ENCODE measurements at places on chromosomes 4 and X.

DNA sequence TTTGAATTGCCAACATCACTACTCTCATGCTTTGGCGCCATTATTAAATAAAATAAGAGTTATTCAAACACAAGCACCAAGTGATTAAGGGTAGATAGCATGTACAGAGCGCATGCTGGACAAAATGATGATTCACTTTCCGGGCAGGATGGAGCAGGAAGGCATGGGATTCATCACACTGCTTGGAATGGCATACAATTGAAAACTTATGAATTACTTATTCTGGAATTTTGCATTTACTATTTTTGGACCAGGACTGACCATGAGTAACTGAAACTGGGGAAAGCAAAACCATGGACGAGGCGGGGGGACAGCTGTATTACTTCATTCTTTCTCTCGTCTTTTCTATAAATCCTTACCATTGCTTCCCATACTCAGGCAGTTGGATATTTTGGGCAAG is 28.5 kb upstream of the FGF5 start:
- no peak for DNase-seq

GRCh38 chrX:10193587-10193986 is 36.8 kb downstream of the CLCN4 start:
- no peak for DNase-seq

DNA sequence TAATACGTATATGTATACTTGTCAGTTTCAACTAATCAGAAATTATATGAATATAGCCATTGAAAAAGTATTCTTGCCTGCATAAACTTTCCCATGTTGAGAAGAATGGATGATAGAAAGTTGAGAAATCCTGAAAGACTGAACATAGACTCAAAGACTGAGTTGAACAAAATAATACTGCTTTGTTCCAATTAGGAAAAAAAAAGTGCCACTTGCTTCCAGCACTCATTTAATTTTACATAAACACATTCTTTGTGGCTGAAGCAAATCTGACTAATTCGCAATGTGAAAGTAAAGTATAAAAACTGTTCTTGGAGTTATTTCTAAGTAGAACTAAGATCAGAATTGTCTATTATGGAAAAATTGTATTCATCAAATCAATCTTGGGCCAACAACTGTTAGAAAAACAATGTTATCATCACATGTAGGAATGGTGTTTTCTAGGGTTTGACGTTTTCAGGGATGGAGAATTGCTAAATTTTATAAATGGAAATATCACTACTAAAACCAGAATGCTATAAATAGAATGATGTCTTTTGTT is 2334.6 kb downstream of the PCDH7 start:
- DNase-seq, result no peak

DNA sequence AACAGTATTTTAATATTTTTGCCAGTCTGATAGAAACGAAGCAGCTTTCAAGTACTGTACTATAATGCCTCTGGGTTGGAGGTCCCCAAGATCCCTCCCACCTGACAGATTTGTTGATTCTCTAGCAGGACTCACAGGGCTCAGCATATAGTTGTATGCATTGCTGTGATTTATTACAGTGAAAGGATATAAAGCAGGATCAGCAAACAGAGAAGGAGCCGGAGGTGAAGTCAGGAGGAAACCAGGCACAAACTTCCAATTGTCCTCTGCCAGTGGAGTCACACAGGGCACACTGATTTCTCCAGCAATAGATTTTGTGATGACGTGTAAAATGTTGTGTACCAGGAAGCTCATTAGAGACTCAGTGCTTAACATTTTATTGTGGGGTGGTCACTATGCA is 19.0 kb downstream of the USP53 start:
- DNase-seq, result no peak

- DNase-seq, result no peak
Measured at GRCh38 chrX:79400623-79401022, 33.5 kb upstream of the ITM2A start.

GRCh38 chr4:10460313-10461047 is 3.3 kb upstream of the ZNF518B start:
- DNase-seq, result no peak

DNA sequence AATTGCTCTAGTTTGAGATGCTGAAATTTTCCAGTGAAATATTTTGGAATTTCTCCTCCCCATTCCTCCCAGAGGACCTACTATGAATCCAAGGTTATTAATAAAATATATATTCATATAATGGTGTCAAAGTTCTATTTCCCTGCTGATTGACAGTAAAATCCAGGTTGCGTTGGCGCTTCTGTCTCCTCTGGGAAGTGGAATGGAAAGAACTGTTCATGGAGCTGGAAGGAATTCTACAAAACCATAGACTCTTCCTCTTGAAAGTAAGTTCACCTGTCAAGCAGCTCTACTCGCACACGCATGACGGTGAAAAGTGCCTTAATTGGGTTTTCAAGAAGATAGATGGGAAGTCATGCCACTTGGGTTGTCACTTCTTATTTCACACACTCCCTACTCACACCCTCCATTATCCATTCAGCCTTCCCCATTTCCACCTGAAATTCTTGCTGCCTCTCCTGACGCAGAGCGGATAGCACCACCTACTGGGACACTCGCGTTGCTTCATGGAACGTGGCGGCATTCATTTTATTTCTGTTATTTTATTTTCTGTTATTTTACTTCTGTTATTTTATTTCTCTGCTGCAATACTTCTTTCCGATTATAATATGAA is 351.6 kb downstream of the NLGN4X start:
- peak; percentile 19 for DNase-seq

DNA sequence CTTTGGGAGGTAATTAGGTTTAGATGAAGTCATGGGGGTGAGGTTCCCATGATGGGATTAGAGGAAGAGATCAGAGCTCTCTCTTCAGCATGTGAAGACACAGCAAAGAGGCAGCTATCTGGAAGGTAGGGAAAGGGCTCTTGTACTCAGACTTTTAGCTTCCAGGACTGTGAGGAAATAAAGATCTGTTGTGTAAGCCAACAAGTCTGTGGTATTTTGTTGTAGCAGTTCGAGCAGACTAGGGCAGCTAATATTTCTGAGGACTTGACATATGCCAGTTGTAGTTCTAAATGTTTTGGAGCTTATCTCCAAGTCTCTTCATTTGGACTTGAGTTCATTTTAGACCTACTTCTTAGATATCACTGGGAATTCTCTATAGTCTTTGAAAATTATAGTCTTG is 137.3 kb upstream of the PDE5A start:
- DNase-seq, result no peak

DNA sequence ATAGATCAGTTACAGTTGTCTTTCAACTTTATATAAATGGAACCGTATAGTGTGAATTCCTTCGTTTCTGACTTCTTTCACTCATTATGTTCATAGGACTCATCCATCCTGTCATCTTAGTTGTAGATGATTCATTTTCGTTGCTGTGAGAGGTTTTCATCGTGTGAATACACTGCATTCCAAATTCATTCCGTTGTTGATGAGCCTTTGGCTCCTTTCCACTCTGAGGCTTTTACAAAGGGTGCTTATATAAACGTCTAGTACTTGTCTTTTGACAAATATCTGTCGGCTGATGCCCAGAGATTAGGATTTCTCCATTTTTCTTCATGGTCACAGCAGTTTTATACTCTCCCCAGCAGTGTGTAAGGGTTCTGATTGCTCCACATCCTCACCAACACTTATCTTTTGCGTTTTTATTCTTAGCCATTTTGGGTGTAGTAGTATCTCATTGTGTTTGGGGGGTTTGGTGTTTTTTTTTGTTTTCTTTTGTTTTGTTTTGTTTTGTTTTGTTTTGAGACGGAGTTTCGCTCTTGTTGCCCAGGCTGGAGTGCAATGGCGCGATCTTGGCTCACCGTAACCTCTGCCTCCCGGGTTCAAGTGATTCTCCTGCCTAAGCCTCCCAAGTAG is 48.6 kb downstream of the LRP2BP start:
- no peak for DNase-seq

- peak; percentile 80 for DNase-seq
Measured at GRCh38 chr4:169485791-169486742, 126.3 kb downstream of the NEK1 start.

GRCh38 chr4:152039691-152040090 is 278.9 kb upstream of the GATB start:
- no peak for DNase-seq

DNA sequence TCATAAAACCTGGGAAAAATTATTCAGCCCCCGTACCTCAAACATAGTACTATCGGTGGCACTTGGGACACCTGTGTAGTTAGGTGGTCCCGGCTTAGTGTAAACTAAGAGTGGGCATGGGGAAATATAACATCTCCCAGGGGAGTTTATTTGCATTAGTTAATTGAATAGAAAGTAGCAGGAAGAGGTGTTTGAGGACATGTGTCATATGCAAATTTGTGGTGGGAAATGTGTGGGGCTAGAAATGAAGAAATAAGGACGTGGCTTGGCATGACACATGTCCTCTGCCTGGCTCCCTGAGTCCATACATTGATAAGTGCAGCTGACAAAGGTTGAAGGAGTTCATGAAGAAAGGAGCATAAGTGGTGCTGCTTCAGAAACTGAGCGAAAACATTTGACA is 483.6 kb downstream of the SH2D1A start:
- no peak for DNase-seq

GRCh38 chr4:39452153-39452859 is 6.4 kb downstream of the RPL9 start:
- no peak for DNase-seq

DNA sequence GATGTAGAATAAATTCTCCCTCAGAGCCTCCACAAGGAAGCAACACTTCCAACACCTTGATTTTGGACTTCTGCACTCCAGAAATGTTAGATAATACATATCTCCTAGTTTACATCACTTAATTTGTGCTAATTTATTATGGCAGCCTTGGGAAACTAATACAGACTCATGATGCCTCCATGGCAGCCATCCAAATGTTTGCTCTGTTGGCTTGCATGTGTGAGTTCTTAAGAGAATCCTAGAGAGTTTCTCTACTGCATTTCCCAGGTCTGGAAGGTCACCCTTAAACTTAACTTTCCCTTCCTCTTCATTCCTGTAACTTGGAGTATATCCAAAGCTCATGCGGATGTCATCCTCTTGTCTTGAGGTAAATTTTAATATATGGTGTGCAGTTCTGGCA is 956.1 kb downstream of the ADGRL3 start:
- DNase-seq, result peak; percentile 11

DNA sequence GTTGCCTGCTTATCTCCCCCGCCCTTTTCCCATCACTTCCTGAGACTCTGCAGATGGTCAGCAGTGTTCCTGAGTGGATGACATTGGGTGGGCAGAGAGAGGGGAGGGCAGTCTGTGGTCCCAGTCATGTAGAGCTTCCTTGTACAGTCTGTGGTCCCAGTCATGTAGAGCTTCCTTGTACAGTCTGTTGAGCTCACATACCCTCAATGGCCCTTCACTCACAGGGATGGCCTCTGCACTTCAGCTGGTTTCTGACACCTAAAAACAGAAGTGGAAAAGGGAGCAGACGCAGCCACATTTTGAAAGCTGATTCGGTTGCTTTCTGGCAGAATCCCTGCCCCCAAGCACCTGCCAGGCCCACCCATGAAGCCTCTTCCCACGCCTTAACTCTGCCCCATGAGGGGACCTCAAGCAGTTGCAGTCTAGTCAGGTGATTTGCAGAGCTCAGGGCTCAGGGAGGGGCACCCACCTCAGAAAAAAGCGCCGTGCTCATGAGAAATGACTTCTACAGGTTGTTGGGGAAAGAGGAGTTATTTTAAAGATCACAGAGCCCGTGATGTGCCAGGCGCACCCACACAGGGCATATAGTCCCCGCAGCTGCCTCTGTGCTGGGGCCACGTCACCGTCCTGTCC is 3.6 kb upstream of the TMEM271 start:
- DNase-seq, result no peak

DNA sequence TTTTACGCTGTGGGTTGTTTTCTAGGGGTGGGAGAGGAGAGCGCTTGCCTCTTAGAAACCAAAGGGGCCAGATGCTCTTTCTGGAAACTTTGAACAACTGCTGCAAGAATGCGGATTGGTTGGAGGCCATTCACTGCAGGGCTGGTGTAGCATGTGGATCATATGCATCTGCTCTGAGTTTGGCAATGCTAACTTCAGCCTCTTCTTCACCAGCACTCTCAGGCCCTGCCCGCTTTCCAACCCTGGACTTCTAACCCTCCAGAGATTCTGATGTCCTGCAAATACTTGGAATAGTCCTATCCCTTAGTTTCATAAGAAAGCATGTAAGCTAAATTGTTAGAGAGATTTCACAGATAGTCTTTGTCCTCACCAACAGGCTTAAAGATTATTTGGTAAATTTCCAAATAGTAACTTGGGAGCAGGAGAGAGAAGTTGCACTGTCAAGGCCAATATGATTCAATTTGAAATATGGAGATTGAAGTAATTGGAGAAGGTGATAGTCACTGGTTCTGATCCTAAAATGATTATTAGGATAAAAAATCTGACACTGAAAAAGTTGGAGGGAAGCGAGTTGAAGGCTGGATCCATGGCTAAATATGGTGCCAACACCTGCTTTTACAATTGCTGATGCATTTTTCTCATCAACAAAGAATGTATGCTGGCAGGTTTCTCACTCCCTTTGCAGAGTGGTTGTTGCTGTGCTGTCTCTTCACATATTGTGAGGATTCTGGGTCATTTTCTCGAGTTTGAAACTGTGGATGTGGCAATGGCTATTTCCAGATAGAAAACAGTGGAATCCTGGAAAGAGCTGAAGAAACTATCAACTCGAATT is 210.4 kb downstream of the PTTG2 start:
- peak; percentile 88 for DNase-seq

- no peak for DNase-seq
Measured at GRCh38 chrX:54049801-54050200, 5.5 kb upstream of the PHF8 start.

Measured in tongue (tissue), 3 donors.